NCI-H1930 (cell line): ENCODE measurements at places on chromosomes 6 and 20.

DNA sequence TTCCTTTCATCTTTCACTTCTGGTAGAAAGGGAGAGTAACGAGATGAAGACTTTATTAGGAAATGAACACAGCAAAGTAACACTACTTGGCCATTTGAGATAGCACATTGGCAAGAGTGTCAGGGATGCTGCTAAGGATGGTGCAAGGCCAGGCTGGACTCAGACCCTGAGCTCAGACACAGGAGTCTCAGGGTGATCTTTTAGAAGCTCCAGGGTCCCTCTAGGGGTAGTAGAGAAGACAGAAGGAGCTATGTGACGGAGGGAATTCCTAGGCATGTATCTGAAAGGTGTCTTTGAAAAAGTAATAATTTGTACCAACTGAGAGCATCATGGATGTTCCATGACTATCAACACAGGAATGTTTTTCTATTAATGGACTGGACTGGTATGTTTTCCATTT, 436.5 kb downstream of the DHX35 start:
- DNase-seq, result no peak

GRCh38 chr6:33846226-33846625, 42.4 kb upstream of the MLN start:
- no peak for DNase-seq

DNA sequence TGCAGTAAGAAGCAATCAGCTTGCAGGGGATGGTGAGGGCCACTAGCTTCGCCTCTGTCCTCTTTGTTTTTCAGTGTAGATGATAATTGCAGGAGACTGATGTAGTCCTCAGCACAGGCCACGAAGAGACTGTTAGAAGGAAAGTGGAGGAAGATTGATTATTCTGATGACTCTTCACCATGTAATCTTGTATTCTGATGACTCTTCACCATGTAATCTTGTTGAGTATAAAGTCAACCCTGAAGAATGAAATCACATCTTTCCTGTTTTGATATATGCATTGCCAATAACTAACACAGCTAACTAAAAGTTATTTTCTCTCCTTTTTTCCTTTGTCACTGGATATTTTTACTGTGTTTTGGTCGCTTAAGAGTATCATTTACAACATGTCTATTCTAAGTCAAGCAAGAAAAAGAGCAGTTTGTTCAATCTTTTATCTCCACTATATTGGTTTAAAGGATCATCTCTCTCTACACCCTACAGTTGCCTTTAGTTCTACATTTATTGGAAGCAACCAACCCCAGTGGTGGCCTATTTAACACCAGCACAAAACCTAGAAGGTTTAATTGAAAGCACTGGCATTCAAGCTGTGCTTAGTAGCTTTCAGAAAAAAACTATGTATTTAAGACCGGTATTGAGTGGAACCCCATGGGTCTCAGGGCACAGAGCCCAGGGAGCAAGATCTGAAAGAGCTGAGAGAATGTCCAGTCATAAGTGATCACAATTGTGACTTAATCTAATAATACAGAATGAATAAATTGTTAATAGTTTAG, 107.2 kb upstream of the BTBD3 start:
- DNase-seq, result no peak

GRCh38 chr6:7542065-7542873, 798 bp downstream of the DSP start:
- DNase-seq, result no peak

DNA sequence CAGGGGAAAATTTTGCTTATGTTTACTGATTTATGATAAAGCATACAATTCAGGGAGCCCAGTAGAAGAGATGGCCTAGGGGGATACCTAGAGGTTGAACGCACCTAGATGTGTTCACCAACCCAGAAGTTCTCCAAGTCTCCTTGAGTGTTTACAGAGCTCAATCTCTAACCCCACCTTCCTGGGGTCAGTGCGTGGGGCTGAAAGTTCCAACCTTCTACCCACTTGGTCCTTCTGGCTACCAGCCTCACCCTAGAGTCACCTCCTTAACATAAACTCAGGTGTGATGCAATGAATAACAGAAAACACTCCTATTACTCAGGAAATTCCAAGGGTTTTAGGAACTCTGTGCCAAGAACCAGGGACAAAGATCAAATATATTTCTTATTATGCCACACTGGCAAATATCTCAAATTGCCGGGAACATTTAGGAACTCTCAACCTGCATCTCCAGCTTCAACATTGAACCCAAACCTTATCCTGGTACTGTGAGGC, 26.4 kb downstream of the AFG1L start:
- DNase-seq, result no peak

GRCh38 chr20:19275038-19275629, 62.7 kb downstream of the SLC24A3 start:
- DNase-seq, result no peak

DNA sequence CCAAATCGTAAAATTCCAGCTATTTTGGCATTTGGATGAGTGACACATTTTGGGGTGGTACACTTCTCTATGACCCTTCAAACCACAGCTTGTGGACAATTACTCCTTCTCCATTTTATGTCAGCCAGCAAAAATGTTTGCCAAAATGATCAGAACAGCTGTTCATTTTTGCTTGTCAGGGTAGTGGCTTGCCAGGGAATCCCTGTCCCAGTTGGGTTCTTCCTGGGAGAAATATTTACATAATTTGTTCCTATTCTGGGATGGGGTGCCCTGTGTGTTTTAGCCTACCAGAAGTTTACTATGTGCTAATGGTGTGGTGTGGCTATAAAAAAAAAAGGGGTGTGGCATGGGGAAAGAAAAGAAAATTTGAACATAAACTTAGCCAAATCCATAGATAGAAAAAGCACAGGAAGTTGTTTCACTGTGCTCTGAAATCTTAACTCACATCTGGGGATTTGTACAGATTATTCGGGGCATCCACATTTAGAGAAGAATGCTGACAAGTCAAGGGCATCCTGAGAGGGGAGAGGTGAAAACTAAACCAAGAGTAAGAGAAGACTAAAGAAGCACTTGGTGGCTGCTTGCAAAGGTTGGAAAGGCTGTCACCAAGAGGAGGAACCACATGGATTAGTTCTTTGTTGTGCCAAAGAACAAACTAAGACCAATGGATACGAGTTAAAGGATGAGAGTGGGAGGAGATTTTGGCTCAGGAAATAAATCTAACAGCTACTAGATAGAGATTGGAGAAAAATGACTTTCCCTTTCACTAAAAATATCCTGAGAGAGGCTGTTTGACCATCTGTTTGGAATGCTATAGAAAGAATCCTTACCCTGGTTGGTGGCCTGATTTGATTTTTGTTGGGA, 55.2 kb upstream of the RBM24 start:
- DNase-seq, result no peak

DNA sequence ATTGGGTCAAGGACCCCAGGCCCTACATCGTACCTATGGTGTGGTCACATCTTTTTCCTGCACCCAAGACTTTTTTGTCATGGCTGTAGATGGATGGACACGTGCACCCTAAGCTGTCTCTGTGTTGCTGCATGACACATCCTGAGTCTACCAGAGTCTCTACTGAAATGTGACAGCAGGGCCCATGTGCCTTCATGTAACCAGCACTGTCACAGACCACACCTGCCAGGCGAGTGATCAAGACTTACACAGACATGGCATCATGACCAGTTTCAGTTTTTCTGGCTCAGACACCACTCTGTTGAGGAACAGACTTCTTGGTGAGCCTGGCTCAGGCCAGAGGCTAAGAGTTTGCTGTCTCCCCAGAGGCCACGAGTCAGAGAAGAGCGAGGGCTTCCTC, 7.6 kb downstream of the PRND start:
- DNase-seq, result no peak

DNA sequence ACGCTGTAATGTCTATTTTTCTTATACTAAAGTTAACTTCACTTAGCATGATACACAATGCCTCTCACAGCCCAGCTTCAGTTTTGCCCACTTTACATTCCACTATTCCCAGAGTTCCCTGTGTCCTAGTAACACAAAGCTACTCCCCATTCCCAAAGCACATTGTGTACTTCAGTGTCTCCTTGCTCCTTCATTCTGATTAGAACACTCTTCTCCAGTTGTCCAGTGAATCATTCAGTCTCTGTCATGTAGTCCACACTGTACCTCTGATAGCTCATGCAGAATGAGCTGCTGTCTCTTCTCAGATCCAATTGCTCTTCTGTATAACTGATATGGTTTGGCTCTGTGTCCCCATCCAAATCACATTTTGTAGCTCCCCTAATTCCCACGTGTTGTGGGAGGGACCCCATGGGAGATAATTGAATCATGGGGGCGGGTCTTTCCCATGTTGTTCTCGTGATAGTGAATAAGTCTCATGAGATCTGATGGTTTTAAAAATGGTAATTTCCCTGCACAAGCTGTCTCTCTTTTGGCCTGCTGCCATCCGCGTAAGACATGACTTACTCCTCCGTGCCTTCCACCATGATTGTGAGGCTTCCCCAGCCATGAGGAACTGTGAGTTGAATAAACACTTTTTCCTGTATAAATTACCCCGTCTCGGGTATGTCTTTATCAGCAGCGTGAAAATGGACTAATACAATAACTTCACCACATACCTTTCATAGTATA, 2.1 kb upstream of the TMX4 start:
- no peak for DNase-seq

- DNase-seq, result peak; percentile 2
Measured at GRCh38 chr6:169326067-169326799, 72.6 kb upstream of the THBS2 start.

- peak; percentile 70 for DNase-seq
Measured at GRCh38 chr6:33425668-33426577, 6.1 kb downstream of the SYNGAP1 start.

GRCh38 chr6:62974452-62974851, 236.8 kb upstream of the FKBP1C start:
- DNase-seq, result no peak

DNA sequence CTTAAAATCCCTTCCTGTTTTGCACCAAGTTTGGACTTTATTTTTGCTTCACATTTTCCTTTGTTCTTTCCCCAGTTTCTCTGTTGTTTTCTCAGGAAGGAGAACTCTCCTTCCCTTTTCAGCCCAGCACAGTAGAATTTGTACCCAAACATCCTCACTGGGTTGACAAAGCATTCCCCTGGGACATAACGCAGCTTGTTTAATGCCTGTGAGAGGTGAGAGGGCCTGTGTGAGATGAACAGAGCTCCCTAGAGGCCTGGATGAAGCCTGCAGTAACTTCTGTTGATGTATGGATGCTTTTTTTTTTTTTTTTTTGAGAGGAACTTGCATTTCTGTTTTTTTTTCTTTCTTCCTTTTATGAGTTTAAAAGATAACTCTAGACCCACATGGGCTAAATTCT, 104.9 kb upstream of the SLC22A23 start:
- DNase-seq, result peak; percentile 13

- no peak for DNase-seq
Measured at GRCh38 chr6:6315660-6316059, 4.8 kb downstream of the F13A1 start.

DNA sequence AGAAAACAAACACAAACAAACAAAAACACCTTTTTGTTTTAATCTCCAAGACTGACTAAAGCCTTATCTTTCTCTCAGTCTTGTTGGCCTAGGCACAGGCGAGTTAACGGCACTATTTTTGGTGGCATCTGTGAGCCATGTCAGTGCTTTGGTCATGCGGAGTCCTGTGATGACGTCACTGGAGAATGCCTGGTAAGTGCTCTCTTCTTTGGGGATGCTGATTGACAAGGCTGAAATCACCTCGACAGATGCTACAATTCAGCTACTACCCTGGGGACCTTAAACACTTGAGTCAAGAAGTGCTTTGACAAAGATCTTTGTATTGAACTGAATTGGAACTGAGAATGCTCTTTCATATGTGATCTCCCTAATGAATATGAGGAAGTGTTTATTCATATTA, 384.1 kb downstream of the LAMA2 start:
- DNase-seq, result peak; percentile 3

DNA sequence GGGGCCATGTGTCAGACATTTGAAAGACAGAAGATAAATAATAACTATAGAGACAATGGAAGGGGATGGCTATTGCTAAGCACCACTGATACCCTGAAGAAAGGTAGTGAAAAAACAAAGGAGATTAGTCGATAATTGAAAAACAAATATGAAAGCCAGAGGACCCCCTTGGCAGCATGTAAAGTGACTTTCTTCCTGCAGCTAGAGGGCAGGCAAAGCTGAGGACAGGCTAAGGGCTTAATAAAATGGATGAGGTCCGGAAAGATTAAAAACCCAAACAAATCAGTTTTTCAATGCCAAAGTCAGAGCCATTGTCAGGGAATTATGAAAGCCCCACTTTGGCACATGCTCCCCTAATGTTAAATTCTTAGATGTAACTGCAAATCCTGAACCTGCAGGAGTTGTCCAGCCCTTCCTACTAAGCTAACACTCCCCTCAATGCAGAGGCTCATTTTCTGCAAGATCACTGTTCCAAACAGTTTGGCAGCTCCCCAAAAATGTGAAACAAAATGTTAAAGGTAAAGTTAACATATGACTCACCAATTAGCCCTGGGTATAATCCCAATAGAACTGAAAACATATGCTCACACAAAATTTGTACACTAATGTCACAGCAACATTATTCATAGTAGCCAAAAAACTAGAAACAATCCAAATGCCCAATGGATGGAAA, 1177.9 kb downstream of the GRIK2 start:
- no peak for DNase-seq

- DNase-seq, result no peak
Measured at GRCh38 chr6:135012764-135013163, 41.9 kb downstream of the HBS1L start.

GRCh38 chr6:71375676-71376075, 87.1 kb downstream of the OGFRL1 start:
- no peak for DNase-seq

DNA sequence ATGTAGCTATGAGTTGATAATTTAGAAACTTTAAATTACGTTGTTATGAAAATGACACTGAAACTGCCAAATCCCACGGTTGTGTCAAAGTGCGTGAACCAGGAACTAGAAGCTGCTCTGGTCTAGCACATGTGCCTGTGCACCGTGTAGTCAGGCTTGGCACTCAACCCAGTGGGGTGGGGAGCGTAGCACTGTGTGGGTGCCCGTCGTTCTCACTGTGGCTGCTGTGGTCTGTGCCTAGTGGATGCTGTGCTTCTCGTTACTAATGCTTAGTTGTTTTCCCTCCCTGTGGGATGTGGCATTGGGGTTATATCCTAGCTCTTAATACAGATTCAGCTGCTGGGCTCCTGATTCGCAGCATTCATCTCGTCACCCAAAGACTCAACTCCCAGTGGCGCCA, 46.2 kb upstream of the ADIG start:
- DNase-seq, result no peak

DNA sequence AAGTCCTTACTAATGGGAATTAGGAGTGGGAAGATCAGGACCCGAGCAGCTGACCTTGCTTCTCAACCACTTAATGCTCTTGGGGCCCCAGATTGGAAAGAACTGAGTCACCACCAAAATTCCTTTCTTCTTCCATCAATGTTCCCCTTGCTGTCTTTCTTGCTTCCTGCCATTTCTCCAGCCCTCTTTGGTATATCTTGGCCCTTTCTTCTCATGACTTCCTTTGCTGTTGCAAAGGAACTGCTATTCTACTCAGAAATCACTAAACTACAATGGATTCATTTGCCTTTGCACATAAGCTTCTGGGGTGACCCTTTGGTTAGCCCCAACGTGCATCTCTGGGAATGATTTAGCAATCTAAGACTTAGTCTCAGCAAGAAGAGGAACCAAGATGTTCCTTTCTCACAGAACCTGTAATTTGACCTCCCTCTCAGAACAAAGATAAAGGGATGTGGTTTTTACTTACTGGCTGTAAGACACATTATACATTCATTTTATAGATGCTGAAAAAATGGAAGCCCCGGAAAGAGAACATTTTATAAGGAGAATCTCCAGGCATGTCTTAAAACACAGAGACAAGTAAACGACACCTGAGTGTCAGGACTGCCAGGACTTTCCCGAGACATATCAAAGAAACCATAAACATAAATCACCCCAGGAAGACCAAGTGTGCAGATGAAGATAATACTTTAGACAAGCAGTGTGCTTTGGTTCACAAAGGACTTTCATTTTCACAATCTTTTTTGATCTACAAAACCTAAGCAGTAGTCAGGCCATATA, 99.0 kb upstream of the TNFAIP3 start:
- DNase-seq, result no peak
